ENCODE measurements at places on chromosomes 6 and 20.

DNA sequence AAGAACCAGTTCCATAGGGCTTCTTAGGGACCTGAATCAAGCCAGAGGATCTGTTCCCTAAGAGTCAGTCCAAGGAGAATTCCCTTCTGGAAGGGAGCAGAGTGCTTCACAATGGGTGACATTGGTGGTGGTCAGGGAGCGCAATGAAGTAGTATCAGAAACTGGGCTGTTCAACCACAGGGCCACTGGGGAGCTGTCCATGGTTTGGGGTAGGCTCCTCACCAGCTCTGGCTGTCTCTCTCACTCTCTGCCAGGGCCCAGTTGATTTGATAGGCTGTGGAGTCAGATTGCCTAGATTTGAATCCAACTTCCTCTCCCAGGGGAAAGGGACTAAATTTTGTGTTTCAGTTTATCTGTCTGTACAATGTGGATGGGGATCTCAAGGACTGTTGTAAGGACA is 36.7 kb upstream of the CHD6 start:
- DNase-seq, result no peak

- DNase-seq, result no peak
Measured at GRCh38 chr6:90425161-90425641, 128.6 kb upstream of the BACH2 start.

DNA sequence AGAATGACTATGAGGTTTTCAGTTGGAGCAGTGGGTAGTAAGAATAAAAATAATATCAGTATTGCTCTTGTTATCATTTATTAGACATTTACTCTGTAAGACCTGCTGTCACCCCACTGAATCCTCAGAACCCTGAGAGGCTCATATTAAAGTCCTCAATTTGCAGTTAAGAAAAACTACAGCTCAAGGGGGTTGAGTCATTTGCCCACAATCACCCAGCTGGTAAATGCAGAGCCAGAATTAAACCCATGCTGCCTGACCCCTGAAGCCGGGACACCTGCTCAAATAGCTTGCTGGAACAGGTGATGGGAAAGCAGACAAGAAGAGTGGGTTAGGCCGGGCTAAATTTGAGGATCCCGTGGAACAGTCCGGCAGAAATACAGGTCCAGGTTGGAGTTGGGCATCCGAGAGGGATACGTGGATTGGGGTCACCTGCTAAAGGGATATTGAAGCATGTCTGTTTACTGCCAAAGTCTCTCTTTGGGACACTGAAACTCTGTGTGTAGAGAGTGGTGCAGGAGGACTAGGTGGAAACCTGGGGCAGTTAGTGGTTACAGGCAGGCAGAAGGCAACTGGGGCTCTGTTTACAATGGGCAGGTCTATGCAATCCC is 344.1 kb downstream of the CDC5L start:
- DNase-seq, result no peak

GRCh38 chr6:130381012-130381411 is 15.2 kb downstream of the TMEM200A start:
- no peak for DNase-seq
